HEK293T (cell line): ENCODE measurements at places on chromosomes 3 and 15.

DNA sequence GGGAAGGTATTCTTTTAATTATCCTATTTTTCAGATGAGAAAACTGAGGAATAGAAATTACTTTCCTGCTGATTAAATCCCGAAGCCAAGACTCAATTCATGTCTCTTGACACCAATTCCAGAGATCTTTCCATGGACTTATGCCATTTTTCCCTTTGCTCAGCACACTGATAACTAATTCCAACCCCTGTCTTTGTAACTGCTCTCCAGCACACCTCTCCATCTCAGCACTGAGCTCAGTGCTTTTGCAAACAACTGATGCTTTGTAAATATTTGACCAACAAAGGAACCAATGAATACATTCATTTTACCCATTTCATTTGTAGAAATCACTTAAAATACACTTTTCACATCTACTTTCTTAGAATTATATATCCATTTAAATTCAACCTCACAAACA, 249.1 kb downstream of the IL5RA start:
- no peak for DNase-seq

- peak; percentile 52 for DNase-seq
Observed at GRCh38 chr3:29440413-29441305, 159.8 kb downstream of the RBMS3 start.

- peak; percentile 20 for DNase-seq
Observed at GRCh38 chr3:58422756-58423325, 10.8 kb downstream of the PDHB start.

DNA sequence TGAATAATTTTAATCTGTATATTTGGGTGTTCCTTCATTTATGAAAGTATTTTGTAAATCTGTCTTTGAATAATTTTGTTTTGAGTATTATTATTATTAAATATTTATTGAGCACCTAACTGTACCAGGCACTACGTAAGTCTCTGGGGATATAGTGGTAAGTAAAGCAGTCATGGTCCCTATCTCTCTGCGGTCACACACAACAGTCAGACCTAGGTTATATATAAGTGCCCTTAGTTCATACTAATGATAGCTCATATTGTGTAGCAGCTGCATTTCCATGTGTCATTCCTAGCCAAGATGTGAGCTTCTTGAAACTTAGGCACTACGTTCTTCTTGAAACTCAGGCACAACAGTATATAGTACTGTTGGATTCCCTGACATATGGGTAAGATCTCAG, 12.4 kb downstream of the NKTR start:
- no peak for DNase-seq

GRCh38 chr3:37953707-37954394, 36.7 kb upstream of the VILL start:
- no peak for DNase-seq

- DNase-seq, result no peak
Observed at GRCh38 chr3:27578032-27578431, 93.8 kb upstream of the SLC4A7 start.

DNA sequence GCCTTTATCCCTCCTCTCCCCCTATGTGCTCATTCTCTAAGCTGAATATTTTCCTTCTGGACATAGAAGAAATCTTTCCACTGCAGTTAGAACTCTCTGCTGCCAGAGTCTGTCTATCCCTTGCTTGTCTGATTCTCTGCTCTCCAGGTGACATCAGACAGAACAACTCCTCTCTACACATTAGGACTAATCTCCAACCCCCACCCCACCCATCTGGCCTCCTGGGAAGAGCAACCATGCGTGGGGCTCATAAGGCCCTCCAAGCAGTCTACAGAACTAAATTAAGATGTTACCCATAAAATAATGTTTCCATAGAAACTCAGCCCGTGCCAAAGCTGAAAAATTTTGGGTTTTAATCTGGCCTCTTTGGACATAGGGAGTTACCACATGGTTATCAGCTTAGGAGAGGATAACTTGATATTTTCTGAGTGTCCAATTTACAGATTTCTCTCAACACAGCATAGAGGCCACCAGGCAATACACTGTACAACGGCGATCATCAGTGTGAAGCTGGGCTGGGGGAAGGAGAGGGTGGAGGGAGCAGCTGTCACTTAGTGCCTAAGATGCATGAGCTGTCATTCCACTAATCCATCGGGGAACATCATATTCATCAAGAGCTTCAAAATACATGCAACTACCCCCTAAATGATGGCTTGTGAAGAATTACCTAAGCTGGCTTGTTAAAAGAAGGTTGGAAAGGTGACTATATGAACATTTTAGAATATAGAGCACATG, 199.4 kb downstream of the CLSTN2 start:
- no peak for DNase-seq
